ENCODE measurements at places on chromosomes 7 and 10.

GRCh38 chr10:116159197-116159596 lies 113.8 kb downstream of the GFRA1 start:
- no peak for DNase-seq

DNA sequence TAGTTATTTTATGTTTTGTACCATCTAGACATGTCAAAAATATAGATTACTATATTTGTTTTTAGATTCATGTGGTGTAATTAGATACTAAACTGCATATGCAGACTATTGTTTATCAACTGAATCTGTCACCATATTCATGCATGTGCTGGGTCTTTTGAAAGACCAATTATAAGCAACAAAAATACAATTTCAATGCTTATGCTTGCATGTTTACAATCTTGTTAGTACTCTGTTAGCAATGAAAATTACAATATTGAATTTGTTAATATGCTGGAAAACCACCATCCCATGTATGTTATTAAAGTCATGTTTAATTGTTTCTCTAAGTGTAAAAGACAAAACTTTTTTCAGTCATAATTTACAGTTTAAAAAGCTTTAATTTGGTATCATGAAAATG lies 140.9 kb downstream of the HGF start:
- DNase-seq = no peak

DNA sequence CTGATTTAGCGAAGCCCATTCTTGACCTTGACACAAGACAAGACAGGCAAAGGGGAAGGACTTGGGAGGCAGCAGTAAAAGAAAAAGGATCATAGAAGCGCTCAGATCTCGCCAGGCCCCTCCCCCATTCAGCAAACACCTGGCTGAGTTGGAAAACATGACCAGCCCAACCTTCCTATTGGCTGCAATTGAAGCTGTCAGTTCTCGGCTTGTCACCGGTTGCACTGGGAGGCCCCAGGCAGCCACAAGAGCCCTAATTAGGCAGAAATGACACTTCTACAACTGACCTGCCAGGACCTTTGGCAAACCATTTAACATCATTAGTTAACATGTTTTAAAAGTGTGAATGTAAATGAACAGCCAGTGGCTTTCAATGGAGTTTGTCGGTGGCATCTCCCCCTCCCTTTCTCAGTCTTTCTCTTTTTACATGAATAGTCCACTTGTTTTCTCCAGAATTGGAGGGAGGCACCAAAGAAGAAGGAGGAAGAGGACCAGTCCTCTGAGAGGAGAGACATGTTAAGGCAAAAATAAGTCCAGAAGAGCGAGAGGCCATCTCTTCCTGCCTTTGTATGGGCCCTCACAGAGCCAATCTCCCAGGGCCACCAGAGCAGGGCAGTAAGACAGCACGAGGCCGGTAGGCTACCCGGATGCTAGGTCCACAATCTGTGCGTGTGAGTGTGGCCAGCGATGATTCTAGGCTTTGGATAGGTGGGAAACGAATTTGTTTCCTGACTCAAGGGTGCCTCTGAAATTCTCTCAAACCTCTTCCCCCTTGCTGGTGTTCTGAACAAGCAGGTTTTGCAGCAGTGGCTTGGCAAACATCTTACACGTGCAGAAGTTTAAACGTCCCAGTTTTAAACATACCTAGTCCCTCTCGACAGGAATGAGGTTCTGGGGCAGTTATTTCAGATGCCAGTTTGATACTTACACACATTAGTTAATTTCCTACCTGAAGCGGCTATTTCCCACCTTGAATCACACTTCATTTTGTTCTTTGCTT lies 15.0 kb upstream of the ENO4 start:
- DNase-seq = no peak

DNA sequence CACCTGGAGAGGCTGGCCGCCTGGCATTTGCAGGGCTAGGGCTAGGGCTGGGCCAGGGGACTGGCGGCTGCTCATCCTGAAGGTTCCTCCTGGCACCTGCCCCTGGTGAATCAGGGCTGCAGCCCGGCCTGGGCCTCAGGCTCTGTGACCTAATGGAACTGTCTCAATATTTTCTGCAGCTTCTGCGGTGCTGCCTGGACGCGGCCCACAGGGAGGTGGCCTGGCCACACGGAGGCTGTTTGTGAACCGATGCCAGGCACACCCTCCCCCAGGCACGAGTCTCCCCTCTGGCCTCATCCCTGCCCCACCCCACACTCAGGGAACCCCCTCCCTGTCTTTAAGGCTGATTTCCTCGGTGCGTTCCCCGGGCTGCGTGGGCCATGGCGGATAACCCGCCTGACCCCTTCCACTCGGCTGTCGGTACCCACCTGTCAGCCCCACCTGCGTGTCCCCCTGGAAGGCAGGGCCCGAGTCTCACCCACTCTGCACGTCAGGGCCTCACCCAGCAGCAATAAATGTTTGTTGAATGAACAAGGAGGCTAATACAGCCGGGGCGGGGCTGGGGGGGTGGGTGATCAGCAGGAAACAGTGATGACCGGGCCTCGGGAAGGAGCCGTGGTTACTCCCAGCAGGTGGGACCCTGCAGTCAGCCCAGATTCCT lies 54.5 kb upstream of the DNAJB6 start:
- no peak for DNase-seq

DNA sequence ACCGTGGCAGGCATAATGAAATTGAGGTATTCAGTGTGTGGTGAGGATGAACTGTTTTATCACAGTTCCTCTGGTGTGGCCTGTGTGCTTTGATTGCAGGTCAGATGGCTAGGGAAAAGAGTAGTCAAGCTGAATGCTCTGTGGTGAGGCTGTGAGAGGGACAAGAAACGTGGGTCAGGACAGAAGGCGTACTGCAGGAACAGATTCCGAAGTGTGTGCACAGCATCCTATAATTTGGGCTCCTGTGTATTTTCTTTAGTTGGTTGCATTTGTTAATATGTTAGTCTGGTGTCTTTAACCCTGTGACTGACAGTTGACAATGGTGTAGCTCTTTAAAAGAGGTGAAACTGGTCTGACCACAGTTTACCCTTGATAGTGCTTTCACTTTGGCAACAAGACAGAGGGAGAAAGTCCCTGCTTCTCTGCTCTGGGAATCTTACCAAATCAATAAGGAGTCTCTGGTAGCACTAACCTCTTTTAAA lies 76.5 kb downstream of the AUTS2 start:
- DNase-seq = no peak

- DNase-seq = no peak
Observed at GRCh38 chr7:31091924-31092434, 39.9 kb downstream of the ADCYAP1R1 start.

- peak; percentile 83 for DNase-seq
Observed at GRCh38 chr10:14478604-14479003, 147.9 kb upstream of the FRMD4A start.

DNA sequence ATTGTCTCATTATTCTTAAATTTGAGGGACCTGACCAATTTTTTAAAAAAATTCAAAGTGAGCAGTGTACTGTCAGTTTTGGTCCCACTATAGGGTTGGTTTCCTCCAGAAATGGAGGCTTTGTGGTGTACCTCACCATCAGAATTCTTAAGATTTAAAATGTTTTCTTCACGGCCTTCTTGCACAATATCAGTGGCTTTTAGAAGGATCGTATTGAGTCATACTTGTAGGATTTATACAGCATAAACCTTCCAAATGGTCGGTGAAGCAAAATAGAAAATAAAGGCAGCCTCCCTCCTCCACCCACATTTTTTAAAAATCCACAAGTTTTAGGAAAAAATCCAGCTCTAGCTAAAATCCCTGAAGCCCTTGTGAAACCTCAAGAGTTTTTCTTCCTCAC lies 126.4 kb downstream of the RNLS start:
- DNase-seq = peak; percentile 84

- DNase-seq = peak; percentile 85
Observed at GRCh38 chr10:80493522-80494051, 39.5 kb downstream of the TSPAN14 start.

GRCh38 chr7:1301054-1301881 lies 68.6 kb downstream of the UNCX start:
- DNase-seq = no peak

DNA sequence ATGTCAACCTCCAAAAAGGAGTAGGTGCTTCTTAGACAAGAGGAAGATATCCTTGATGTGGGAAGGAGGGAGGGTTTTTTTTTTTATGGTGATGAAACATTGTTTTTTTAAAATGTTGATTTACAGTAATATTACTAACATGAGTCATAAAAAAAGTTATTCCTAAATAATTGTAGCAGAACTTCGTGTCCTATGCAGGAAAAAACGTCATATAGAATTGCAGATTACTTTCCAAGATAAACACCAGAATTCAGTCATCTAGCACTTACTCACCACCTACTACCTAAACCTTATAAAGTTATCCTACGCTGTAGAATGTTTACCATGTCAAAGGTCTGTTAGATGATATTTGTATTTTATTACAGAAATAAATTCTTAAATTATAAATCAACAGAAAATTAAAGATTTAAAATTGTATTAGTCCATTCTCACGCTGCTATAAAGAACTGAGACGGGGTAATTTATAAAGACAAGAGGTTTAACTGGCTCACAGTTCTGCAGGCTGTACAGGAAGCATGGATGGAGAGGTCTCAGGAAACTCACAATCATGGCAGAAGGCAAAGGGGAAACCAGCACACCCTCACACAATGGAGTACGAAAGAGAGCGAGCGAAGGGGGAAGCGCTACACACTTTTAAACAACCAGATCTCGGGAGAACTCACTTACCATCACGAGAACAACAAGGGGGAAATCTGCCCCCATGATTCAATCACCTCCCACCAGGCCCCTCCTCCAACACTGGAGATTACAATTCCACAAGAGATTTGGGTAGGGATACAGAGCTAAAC lies 105.2 kb upstream of the NEBL start:
- DNase-seq = peak; percentile 48

DNA sequence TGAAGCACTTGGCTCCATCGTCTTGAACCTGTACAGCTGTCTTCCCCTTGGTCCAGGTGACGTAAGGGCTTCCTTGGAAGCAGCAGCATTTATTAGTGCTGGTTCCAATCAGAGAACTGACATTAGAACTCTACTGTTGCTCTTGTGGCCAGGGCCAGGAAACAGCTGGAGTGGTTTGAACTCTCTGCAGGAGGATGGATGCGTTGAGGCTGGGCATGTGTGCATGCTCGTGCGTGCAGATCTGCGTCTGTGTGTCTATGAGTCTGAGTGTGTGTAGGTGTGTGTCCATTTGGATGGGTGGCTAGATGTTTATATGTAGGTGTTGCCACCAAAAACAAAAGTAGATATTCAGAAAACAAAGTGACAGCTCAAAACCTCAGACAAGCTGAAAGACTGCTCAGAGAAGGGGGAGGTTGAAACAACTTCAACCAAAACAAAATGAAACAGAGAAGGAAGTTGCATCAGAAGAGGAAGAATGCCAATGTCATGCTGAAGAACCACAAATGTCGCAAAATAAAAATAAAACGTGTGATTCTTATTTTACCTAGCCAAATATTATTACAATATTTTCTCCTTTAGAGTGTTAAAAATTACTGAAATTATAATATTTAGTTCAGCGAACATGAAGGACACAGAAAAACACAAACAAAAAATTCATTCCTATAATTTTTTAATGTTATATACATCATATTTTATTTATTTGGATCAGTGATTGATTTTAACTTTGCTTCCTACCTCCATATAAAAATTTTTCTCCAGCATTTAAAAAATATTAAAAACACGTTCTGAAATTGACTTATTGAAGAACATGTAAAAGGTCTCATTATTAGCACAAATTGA lies 96.1 kb upstream of the MKLN1 start:
- peak; percentile 72 for DNase-seq

DNA sequence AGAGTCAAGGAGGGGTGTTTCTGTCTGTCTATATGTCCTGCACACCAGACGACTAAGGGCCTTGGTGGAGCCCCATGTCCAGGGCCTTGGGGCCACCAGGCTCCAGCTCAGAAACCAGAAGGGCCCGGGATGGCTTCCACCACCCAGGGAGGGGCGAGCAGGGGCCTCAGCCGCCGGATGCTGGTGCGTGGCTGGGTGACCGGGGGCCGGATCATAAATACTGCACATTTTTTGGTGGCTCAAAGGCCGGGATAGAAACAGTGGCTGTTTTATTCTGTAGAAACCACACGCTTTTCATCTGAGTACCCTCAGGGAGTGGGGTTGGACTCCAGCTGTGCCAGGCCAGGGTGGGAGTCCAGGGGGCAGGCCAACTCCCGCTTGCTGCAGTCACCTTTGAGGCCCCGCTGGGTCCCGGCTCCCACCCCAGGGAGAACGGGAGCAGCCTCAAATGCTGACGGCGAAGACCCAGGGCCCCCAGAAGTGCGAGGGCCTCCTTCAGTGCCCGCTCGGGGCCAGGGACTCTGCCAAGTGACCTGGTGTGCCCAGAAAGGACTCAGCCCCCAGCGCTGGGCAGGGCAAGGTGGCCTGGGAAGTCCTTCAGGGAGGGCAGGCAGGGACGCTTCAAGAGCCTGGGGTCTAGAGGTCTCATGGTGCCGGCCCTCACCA lies 28.2 kb downstream of the PDGFA start:
- no peak for DNase-seq

GRCh38 chr7:54339073-54339472 lies 203.1 kb upstream of the VSTM2A start:
- peak; percentile 1 for DNase-seq

DNA sequence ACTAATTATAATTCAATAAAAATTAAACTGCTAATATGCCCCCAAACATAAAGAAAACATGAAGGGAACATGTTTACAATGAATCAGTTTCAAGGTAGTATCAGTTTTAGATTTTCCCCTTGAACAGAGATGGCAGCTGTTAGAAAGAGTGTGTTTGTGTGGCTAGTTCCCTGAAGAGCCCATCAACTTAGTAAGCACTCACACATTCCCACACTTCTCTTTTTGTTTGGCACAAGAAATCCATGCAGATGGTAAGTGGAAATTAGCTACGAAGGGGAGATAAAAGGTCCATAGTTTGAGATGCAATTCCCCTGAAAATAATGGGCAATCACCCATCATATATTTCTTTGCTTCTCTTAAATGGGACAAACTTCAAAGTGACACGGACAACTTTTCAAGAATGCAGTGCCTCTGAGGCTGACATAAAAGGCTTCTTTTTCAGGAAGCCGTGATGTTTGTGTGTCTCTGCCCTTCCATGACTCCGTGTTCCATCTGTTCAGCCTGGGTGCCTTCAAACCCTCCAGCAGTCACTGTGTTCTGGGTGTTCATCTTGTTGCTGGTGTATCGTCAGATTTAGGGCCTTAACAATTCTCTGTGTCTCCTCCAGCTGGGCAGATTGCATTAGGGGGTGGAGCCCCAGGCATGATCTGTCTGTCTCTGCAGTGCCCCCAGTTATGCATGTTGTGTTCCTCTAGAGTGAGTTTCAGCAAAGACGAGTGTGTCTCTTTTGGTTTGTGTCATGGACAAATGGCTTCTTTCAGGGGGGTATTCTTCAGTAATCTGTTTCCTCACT lies 259.5 kb upstream of the NPY start:
- peak; percentile 8 for DNase-seq

- no peak for DNase-seq
Observed at GRCh38 chr7:132475669-132476116, 100.6 kb downstream of the PLXNA4 start.

All from fibroblast of upper back skin (primary cell).